ENCODE measurements at places on chromosomes 5 and 9.

GRCh38 chr5:61299261-61299681 is 32.8 kb upstream of the ZSWIM6 start:
- DNase-seq = no peak

DNA sequence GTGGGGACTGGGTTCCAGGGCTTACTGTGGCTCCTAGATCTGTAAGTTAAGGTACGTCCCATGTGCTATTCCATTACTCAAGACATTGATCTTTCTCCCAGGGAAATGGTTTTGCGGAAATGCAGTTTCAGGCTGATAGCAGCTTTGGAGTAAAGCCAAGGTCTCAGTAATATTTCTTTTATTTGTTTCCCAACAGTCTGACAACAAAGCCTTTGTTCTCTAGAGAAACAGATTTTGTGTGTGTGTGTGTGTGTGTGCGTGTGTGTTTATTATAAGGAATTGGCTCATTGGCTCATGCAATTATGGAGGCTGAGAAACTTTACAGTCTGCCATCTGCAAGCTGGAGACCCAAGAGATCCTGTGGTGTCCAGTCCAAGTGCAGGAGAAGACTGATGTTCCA is 12.1 kb upstream of the POC5 start:
- DNase-seq = no peak

- DNase-seq = no peak
Observed at GRCh38 chr9:92722386-92723298, 42.0 kb downstream of the BICD2 start.

DNA sequence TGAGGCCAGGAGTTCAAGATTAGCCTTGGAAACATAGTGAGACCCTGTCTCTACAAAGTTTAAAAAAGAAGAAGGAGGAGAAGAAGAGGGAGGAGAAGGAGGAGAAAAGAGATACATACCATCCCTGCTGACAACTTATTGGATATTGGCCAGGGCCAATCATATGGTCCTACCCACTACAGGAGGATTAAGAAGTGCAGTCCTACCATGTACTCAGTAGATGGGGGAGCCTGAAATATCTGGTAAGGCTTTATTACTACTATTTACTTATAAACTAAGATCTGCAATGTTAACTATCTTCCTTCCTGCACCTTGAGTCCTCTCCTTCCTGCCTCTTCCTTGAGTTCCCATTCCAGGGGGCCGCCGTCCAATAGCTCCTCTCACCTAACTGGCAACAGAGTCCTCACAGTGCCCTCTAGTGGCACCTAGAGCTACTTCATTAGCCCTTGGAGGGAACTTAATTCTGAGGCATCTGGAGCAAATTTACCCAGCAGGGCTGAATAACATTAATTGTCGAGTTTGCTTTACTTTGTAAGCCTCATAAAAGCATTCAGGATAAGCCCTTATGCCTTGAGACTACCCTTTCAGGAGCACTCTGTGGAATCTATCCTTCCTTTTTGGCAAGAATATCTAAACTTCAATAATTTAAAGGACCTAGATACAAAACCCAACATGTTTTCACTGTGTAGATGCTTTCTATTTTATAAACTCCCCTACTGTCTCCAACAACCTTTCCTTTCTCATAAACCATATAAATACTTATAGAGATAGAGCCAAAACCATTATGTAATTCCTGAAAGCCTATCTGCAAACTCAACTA is 39.1 kb upstream of the RANBP6 start:
- DNase-seq = peak; percentile 51

GRCh38 chr5:59091965-59092364 is 509.1 kb downstream of the RAB3C start:
- DNase-seq = no peak

DNA sequence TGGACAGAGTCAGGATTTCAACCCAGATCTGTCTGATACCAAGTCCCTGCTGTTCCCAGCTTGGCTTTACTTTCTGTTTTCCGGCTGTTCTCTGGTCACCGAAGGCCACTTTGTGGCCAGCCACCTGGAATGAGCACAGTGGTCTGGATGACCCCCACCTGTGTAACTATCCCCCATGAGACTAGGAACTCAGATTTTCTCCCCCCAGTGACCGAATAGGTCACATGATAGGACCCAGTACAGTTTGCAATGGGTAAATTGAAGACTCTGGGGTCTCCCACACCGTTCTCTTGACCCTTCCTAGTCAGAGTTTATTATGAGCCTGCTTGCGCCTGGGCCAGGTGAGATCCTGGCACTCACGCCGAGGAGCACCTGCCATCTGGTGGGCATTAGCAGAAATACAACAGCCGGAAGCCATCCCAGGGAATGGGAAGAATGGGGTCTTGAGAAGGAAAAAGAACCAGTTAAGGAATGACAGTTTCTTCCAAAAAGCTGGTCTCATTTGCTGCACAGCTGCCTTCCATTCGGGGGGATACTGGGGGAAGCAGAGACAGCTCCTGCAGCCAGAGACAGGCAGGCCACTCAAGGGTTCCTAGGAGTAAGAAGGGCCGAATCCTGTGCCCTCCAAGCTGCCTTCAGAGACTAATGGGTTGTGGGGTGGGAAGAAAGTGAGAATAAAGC is 7.1 kb downstream of the PHYHD1 start:
- no peak for DNase-seq

- DNase-seq = no peak
Observed at GRCh38 chr5:173327948-173328843, at the start of gene STC2. STC2 (minus strand) TSS chr5:173328414; CDS start chr5:173328193, 221 bp downstream.

DNA sequence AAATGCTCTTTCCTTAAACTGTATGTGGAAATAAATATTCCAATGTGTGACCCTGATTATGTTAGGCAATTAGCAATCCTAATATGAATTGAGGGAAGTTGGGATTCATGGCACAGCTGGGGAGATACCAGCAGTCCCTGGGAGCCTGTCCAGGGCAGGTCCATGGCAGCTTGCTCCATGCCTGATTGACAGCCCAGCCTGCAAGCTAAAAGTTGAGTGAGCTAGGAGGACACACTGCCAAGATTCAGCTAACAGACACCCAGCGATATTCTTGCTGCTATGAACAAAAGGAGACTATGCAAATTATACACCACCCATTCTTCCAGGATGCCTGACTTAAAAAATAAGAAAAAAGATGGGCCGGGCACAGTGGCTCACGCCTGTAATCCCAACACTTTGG is 6.2 kb downstream of the TGFBI start:
- no peak for DNase-seq

- DNase-seq = peak; percentile 46
Observed at GRCh38 chr5:120298981-120299380, 165.1 kb upstream of the PRR16 start.

- DNase-seq = no peak
Observed at GRCh38 chr5:54619731-54620130, 102.2 kb downstream of the SNX18 start.

GRCh38 chr9:137502008-137502911 is 43.1 kb upstream of the NSMF start:
- DNase-seq = no peak

GRCh38 chr9:12972608-12973589 is 198.1 kb downstream of the LURAP1L start:
- DNase-seq = no peak

DNA sequence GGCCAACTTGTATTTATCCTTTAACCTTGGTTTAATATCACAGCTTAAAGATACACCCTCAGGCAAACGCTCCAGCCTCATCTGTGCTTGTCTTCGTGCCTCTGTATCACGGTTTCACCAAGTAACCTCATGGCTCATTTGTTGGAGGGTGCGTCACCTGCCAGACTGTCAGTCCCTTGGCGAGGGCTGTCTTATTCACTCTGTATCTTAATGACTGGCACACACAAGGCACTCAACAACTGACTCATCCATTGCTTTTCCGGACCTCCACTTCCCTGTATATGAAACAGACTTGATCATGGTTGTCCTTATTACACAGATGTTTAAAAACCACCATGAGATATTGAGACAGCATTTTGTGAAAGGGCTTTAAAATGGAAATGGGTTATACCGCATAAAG is 28.0 kb downstream of the LCP2 start:
- peak; percentile 94 for DNase-seq

- DNase-seq = peak; percentile 1
Observed at GRCh38 chr5:137649228-137649935, 86.5 kb downstream of the KLHL3 start.

DNA sequence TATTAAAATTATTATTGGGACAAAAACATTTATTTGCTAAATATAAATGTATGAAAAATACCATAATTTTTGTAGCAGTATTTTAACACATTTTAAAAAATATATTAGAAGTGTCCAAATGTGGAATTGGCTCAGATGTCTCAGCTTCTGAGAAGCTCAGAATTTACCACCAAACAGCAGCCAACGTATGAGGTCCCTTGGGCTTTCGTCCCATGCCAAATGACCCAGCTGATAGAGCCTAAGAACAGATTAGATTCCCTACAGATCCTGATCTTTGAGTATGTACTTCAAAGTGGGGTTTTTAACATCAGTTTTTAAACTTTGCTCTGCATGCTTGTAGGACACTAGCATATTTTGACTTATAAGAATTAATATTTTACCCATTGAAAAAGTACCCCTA is 77.3 kb upstream of the RPS23 start:
- no peak for DNase-seq

DNA sequence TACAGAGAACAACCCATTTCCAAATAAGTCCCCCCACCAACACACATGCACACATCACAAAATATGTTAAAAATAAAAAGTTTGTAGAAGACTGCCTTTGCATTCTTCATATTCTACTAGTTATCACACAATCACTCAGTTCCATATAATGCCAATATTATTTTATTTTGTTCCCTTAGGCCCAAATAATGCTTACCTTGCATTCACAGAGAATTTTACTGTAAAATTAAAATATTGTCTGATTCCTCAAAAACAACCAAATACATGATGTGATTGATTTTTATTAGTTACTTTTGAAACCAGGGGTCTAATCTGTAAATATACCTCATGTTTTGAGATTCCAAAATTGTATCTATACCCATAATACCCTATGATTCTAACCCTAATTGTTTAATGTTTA is 536.9 kb downstream of the CDH12 start:
- DNase-seq = no peak

DNA sequence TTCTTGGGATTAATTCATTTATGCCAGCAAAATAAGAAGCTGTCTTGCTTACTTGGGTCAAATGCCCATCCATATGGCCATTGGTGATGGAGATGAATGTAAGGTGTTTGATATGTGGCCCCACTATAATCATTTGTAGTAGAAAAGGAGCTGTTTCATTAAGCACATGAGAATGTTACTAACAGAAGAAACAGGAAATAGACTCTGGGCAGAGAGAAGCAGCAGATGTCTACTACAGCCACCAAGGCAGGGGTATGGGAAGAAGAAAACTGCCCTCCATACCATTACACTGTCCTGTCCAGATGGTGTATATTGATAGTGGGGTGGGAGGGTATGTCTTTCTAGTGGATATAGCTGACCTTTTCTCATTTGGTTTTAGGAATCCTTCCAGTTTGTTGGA is 386.6 kb upstream of the CLINT1 start:
- no peak for DNase-seq

DNA sequence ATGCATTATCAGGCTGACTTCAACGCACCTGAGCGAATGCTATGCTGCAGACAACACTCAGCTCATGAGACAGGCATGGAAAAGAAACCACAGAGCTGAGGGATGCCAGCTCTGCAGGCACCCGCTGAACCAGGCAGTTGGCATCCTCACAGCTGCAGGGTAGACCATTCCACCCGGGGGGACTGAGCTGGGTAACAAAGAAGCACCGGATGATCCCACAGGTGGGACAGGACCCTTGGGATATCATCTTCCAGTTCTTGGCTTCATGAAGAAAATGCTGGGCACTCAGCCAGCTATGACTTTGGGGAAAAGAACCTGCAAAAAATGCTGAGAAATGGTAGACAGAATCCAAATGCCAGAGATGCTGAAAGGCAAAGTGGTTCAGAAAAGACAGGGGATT is 9.6 kb downstream of the EPB41L4B start:
- DNase-seq = no peak

DNA sequence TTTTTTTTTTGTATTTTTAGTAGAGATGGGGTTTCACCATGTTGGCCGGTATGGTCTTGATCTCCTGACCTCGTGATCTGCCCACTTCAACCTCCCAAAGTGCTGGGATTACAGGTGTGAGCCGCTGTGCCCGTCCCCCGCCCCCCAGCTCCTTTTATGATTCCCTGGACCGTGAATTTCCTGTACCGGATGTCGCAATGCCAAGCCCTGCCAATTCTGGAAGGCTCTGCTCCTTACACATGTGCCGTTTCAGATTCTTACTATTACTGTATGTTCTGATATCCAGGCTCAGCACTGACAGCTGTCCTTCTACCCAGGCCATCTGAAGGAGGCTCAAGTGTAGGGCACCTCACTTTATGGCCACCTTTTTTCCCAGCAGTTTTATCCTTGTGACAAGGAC is 100.1 kb downstream of the PLCXD3 start:
- DNase-seq = no peak

DNA sequence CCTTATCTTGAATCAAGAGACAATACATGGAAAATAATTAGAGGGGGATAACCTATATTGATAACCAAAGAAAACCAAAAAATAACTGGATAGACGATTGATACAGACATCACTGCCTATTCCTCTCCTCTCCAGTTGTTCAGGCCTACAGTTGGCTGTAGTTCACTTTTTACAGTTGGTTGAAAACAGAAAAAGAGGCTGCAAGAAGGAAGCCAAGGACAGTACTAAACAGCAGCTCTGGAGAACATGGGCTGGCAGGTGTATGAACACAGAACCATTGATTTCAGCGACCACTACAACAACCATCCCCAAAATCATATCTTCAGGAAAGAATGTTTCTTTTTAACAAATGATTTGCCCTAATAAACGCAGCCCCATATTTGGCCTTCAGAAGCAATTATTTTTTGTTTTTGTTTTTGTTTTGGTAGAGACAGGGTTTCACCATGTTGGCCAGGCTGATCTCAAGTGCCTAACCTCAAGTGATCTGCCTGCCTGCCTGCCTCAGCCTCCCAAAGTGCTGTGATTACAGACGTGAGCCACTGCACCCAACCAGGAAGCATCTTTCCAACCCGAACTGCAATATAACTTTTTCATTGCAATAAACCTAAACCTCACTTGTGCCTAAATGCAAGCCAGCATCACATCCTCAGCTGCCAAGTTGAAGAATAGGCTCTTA is 64.3 kb downstream of the MLLT3 start:
- no peak for DNase-seq

GRCh38 chr9:86122311-86122710 is 23.0 kb upstream of the GOLM1 start:
- no peak for DNase-seq

Data from MV-4-11 (cell line).